ENCODE measurements at places on chromosomes 1 and 21.

DNA sequence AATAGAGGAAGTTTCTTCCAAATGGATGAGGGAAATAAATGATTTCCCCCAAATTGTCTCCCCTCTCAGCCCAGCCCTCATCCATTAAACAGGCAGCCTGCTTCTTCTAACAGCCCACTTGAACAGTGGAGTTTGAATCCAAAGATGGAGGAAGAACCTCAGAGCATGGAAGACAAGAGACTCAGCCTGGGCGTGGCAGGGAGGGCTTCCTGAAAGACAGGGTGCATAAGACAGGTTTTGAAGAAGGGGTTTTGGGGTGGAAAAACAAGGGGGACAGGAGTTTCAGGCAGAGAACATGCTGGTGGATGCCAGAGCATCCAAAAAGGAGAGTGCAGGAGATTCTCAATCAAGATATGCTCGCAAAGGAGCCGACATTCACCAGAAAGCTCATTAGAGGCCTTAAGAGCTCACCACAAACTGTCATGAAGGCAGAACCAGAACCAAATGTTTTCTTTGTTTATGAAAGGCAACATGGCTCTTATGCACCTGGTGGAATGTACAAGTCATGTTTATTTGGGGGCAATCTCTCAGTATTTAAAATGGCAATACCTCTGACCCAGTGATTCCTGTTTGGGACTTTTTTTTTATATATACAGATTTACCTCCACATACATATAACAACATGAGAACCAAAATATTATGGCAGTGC, 26.5 kb upstream of the TSPEAR start:
- no peak for DNase-seq

DNA sequence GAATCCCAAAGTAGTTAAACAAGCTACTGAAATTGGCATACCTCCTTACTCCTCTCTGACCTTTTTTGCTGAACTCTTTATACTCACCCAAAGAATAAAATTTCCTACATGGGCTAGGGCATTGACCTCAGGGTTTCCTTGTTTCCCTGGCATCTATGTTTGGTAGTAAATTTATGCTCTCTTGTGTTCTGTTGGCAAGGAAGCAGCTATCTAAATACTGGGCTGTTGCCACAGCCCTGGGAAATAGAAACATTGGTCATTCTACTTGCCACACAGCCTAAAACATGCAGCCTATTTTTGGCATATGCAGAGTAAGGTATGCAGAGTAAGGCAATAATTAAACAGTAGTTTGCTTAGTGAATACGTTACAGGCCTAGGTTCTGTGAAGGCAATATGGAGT, 351.4 kb downstream of the HLX start:
- DNase-seq, result no peak

DNA sequence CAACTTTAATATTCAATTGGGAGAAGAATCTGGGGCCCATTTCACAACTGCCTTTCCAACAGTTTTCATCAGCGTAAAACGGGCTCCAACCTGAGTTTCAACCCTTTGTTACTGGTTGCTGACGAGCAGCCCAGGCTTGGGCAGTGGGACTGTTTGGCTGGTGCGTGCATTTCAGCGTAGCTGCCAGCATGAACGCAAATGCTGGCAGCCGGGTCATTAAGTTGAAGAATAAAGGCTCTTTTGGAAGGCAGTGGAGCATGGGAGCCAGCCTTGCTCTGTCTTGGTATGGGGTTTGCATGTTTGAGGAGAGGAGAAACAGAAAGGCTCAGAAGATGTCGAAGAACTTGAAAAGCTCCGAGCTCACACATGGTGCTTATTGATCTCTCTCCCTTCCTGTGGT, 40.7 kb downstream of the WDR3 start:
- no peak for DNase-seq

- DNase-seq, result no peak
These were observed 332.6 kb downstream of the PBX1 start for GRCh38 chr1:164891615-164892014.

GRCh38 chr1:89721351-89721750, 88.4 kb downstream of the LRRC8C start:
- peak; percentile 28 for DNase-seq

DNA sequence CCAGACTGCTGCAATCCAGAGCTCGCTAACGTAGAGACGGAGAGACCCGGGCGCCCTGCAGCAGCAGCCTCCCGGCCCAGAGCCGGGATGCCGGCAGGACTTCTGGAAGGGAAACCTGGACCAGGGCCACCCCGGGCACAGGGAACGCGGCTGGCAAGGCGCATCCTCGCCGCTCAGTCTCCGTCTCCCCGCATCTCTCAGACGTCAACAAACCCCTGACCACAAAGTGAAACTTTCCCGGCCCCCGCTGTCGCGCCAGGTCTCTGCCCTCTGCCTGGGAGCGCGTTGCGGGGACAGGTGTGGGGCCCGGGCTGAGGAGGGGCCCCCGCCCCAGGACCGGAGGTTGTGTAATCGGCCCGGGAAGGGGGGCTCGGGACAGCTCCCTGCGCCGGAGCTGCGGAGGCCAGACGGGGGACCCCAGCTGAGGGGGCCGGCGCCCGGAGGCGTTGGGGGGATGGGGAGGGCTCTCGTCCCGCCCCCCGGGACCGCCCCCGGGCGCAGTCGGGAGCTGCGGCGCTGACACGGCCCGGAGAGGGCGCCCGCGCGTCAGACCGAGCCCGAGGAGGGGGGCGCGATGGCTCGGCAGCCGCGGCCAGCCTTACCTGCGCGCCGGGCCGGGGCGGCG, 116.6 kb upstream of the HIVEP3 start:
- no peak for DNase-seq

GRCh38 chr1:6392809-6393399, 663 bp downstream of the ACOT7 start:
- DNase-seq, result no peak

GRCh38 chr1:156805766-156806511, 10.7 kb downstream of the SH2D2A start:
- DNase-seq, result no peak

- no peak for DNase-seq
These were observed 296.6 kb downstream of the OMA1 start for GRCh38 chr1:58249737-58250586.

DNA sequence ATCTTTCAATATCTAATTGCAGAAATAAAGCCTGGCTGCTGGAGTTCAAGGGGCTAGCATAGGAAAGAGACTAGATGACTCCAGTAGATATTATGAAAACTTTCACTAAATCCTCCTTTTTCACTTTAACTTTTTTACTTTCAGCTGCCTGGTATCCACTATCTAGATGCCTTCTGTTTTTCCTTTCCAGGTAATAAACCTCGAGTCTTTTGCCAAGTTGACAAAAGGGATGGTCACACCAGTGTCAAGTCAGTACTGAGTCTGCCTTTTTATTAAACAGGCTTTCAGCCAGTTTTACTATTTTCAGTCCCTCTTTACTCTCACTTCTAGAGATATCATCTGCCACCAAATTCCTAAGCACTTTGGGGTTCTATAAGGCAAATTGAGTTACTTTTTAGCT, 195.6 kb downstream of the FGGY start:
- no peak for DNase-seq

DNA sequence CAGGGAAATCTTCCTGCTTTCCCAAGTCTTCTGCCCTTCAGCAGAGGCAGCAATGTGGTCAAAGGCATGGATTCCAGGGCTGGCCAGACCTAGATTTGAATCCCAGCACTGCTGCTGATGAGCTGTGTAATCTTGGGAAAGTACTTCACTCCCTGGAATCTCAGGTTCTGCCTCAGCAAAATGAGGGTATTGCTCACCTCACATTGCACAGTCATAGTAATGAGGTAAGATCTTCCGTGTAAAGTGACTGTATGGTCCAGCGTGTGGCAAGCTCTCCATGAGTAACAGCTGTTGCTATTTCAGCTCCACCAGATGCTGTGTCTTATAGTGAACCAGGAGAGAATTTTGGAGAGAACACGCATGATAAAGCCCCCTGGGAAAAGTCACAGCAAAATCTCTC, 56.1 kb upstream of the F3 start:
- no peak for DNase-seq

GRCh38 chr1:117594261-117594990, 11.4 kb upstream of the TENT5C start:
- no peak for DNase-seq

DNA sequence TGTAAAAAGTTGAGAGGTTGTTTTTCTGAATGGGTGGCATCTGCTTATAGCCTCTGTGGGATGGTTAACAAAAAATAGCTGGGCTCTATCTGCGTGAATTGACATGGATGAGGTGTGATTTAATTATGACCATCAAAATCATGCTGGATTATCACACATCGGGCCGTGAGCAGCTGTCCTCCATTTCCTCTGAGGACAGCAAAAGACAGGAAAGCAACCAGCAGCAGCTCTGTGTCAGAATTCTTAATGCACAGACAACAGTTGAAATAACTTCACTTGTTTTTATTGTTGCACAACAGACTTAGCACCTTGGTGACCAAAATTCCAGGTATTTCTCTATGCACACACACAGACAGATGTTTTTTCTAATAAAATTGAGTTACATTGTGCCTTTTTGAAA, 54.5 kb upstream of the LAPTM5 start:
- DNase-seq, result no peak

DNA sequence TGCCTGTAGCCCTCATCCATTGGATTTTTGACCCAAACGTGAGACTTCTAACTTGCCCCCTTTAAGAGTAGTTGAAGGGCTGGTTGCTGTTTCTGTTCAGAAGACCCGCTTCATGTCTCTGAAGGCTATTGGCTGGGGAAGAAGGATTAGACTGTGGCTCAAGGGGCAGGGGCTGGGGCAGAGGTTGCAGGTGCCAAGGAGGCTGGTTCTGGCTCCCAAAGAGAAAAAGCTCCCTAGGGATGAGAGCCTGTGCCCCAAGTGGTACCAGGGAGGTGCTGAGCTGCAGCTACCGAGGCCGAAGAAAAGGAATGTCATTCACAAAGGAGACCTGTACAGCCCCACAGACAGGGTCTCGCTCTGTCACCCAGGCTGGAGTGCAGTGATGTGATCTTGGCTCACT, 5.8 kb downstream of the WNT3A start:
- DNase-seq, result no peak

GRCh38 chr21:44286086-44286715, 525 bp downstream of the AIRE start:
- DNase-seq, result no peak

GRCh38 chr21:42544544-42544943, 30.9 kb downstream of the SLC37A1 start:
- DNase-seq, result no peak

DNA sequence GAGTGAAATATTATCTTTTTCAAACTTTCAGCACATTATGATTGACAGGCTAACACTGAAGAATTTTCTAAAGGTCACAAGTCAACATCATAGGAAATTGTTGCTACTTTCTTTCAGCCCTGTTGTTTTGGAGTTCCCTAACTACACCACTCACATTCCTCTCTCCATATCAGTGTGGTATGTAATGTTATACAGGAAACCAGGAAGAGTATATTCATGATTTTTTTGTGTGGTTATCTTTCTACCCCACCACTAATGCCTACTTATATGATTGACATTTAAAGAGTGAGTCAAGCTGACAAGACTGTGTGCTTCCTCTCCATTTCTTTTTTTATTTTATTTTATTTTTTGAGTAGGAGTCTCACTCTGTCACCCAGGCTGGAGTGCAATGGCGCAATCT, 47.8 kb upstream of the PRDM2 start:
- no peak for DNase-seq

GRCh38 chr1:22855668-22856606, 116.7 kb downstream of the LACTBL1 start:
- DNase-seq, result no peak

DNA sequence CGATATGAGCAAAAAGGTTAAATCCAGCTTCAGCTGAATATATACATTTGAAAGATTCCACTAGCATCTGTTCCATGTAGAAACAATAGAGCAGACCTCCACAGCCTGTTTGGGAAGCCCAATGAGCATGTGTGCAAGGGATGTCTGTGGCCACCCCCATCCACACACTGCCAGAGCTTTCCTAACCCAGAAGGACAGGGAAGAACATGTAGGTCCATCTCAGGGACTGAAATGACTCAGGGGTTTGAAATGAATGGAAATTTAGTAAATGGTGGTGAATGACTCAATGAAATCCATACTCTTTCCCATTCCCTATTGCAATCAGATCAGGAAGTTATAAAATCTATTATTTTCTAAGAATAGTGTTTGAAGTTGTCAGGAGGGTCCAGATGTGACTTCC, 397.2 kb downstream of the DUSP10 start:
- no peak for DNase-seq

GRCh38 chr1:207397525-207397926, 56.6 kb upstream of the CR2 start:
- DNase-seq, result no peak

DNA sequence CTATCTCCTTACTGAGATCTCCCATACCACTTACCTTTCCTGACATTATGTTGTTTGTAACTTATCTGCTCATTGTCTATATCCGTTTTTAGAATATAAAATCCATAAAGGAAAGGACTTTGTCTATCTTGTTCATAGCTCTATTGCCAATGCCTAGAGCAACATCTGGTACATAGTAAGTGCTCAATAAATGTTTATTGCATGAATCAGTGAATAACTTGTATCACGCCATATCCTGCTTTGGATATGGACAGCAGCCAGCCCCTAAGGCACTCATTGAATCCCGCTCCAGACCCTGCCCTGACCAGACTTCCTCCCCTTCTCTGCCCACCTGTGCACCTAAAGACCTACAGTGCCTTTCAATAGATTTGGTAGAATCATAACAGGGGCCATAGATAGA, 298.1 kb upstream of the PLXNA2 start:
- DNase-seq, result no peak

GRCh38 chr1:61436016-61436415, 288.9 kb downstream of the TM2D1 start:
- no peak for DNase-seq

DNA sequence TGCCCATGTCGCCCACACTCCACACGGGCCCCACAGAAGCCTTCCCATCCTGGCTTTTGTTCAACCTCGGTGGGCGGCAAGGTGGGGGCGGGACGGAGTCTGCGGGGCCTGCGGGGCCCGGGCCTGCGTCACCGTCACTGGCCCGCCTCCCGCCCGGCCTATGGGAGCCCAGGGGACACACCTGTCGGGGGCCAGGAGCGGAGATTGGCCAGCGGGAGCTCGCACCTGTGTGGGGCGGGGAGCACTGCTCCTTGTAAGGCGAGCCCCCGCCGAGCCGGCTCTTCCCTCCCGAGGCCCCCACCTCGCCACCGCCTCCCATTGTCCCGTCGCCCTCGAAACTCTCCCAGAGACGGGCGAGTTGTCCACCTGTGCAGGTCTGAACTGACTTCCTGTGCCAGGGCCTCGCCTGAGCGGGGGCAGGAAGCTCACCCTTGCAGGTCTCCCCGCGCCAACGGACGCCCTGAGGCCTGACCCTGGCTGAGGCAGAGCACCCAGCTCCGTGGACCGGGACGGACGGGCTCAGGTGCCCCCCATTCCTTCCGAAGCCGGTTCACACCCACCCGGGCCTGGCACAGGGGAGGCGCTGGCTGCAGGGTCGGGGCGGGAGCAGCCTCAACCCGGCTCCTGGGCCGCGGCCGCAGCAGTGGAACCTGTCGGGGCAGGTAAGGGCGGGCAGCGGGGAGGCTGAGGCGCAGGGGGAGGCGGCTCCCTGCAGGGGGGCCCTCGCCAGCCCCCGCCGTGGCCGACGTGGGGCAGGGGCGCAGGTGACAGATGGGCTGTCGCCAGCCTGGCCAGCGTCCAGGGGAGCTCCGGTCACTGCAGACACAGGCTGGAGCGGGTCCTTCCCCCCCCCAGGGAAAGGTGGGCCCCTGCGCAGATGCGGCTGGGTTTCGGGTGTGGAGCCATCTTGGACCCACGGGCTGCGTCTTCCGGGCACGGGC, 10.8 kb upstream of the TTLL10 start:
- no peak for DNase-seq
